Activated CD4-positive, alpha-beta T cell treated with anti-CD3 and anti-CD28 coated beads for 24 hours (primary cell): ENCODE measurements at places on chromosomes 16 and 17.

DNA sequence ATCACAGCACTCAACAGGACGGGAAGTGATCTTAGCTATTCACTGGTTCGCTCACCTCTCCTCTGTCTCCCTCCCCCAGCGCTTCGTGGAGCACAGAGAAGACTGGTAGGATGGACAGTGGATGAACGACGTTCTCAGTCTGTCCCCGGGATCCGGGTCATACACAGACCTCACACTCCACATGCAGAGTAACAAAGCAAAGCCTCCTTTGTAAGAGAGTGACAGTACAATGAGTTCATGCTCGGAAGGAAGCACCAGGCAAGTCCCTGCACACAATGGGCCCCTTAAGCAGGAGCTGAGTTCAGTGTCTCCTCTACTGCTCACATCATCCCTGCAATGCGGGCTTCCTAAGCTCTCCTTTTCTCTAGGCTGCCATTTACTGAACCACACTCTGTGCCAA is 356.9 kb downstream of the C16orf95 start:
- no peak for DNase-seq

GRCh38 chr17:17503566-17504130 is 7.5 kb upstream of the RASD1 start:
- DNase-seq, result no peak

DNA sequence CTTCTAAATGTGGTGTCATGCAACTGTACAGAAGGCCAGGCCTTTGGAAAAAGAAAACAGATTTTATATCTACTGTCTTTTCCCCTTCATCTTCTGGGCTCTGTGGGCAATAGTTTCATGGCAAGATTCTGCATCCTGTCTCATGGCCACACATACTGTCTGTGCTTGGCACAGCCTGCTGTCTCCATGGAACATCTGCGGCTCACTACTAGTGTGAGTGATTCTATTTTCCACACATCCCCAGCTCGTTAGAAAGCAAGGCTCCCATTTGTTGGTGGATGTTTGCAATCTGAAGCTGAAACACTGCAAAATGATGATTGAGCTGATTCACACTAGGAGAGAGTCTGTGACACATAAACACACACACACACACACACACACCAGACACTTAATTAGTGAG is 32.4 kb downstream of the CACNG3 start:
- DNase-seq, result no peak

DNA sequence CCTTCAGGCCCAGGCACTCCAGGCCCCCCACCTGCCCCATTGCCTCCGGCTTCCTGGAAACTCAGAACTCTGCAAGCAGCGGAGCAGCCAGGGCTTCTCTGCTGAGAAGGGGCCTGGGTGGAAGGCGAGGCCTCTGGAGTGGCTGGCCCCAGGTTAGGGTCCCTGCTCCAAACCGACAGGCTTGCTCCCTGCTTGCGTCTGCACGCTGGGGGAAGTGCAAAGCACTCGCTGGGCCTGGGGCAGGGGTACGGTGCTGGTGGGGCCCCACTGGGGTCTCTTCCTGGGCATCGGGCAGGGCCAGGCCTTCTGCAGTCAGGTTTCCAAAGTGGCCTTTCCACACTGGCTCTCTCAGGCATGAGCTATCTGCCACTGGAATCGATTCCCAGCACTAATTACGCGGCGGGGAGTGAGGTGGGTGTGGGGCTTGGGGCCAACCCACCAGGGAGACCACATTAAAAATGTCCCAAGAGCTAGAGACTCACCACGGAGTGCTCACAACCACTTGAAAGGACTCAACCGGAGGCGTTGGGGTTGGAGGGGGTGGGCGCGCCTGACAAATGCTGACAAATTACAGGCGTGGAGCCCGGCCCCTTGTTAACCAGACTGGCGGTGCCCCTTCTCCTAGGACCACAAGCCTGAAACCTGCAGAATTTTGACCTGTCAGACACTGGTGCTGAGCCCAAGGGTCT is 17.9 kb downstream of the FAM83G start:
- no peak for DNase-seq
